Activated naive CD4-positive, alpha-beta T cell treated with anti-CD3 and anti-CD28 coated beads for 36 hours (primary cell): ENCODE measurements at places on chromosomes 5 and 9. TPM values are rescaled to one million over a fixed set of nuclear protein-coding genes. Genes with fewer than 3 reads are reported as not detected.

The QRFP gene
- not detected for total RNA-seq

The CHSY3 gene
- not detected for total RNA-seq

The HCN1 gene
- not detected for total RNA-seq

DNA sequence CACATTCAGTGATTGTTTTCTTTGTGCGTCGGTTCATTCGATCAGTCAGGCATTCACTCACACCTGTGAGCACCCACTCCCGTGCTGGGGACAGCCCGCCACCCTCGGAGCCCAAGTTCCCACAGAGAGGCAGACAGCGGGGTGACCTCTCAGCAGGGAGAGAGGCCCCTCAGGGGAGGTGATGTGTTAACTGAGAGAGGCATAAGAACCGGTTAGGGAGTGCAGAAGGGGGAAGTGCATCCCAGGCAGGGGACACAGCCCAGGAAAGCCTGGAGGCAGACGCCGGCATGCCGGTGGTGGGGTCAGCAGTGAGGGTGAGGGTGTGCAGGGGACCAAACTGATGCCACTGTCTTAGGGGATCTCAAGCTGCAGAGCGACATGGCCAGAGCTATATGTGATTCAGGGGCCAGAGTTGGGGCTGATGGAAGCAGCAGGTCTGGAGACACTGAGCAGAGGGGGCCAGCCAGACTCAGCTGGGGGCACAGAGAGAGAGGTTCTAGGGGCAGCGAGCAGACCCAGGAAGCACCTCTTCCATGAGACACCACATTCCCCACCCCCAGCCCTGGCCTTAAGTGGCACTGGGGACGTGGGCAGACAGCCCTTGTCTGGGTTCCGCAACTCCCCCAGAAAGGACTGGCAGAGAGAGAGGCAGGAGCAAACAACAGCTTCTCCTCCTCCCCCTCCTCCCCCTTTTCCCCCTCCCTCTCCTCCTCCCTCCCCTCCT, 35.9 kb downstream of the HK3 start:
- DNase-seq = no peak

The ANKRD33B gene
- total RNA-seq = 1.9 TPM

- DNase-seq = no peak
Measured at GRCh38 chr5:128538250-128539037, 399 bp upstream of the FBN2 start.

- no peak for DNase-seq
Measured at GRCh38 chr5:176781638-176782570, 28.5 kb upstream of the UNC5A start.

- no peak for DNase-seq
Measured at GRCh38 chr9:16272776-16273175, 597.7 kb downstream of the BNC2 start.

The SLC2A6 gene
- total RNA-seq = 0.62 TPM

- no peak for DNase-seq
Measured at GRCh38 chr9:123662057-123662776, 267.7 kb downstream of the DENND1A start.

The WDR31 gene
- 0.81 TPM for total RNA-seq

DNA sequence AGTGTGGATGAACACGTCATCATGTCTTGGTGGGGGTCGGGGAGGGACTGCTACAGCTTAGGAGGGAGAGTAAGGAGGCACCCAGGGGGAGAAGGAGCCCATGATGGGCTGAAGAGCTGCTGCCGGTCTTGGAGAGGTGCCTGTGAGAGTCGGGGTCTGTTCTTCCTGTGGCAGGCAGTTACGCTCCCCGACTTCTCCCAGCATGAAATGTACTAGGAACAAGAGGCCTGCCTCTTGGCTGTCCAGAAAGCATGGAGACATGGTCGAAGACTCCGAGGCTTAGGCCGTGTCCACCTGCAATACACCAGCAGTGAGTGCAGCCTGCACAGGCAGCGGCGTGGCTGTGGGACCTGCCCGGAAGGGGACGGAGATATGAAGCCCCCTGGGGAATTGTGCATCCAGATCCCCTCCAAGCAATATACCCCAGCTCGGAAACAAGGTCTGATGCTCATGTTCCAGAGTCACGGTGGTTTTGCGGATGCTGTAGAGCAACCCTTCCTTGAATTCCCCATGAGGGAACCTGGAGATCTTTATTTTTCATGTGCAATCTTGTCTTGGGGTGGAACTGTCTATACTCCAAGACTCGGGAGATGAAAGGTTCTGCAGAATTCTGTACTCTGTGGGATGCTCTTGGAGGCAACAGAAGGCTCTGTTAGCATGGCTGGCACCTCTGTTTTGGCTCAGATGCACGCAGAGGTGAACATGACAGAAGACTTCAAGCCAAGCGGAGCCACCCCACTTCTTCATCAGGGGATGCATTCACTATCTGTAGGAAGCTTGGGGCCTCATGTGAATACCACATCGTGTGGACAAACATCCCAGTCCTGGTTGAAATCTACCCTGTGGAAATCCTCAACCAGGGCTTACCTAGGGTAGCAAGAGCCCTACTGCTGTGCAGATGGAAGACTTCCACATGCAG, 374.9 kb upstream of the IRX4 start:
- no peak for DNase-seq

The TAS2R1 gene
- total RNA-seq = not detected

DNA sequence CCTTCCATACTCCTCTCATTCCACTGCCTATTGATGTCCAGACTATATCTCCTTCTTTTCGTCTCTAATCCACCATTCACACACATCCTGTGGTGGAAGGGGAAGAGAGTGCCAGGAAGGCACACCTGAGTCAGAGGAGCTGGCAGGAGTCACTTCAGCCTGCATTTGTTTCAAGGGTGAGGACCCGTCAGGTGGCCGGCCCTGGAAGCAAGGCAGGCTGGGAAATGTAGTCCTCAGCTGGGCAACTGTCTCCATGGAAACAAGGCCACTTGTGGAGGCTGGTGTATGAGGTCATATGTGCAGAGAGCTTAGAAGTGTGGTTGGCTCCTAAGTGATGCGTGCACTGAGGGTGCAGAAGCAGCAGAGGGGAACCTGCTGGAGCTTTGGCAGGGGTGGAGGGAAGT, 278.4 kb downstream of the NSG2 start:
- DNase-seq = no peak

- DNase-seq = peak; percentile 62
Measured at GRCh38 chr5:138603249-138603920, 28.2 kb upstream of the HSPA9 start.

GRCh38 chr9:79390077-79390698, 181.6 kb upstream of the TLE4 start:
- DNase-seq = no peak

DNA sequence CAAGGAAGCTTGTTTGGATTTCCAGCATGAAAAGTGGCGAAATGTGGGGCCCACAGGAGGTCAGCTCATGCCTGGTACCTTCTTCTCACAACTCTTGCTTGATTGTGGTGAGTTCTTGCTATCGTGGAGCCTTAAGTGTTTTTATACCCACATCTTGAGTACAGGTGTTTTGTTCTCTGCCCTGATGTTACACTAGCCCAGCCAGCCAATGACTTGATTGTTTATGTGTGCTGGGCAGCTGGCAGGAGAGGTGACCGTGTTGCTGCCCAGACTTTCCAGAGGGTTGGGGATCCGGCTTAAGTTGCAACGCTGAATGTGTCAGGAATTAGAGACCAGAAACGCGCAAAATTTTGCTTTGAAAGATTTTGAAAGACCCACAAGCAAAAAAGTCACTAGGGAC, 24.0 kb upstream of the TPPP start:
- DNase-seq = no peak

The SLC27A6 gene
- total RNA-seq = not detected

GRCh38 chr5:86841000-86841644, 223.4 kb downstream of the COX7C start:
- no peak for DNase-seq

The C5orf52 gene
- total RNA-seq = not detected

- DNase-seq = no peak
Measured at GRCh38 chr5:59139695-59140094, 556.8 kb downstream of the RAB3C start.

The PDZD2 gene
- total RNA-seq = 0.25 TPM

GRCh38 chr5:53089481-53089991, 20.0 kb downstream of the MOCS2 start:
- no peak for DNase-seq

The ARHGEF37 gene
- total RNA-seq = 2.0 TPM

The GRAMD2B gene
- 8.7 TPM for total RNA-seq

- no peak for DNase-seq
Measured at GRCh38 chr5:151750121-151750520, 8.3 kb downstream of the ATOX1 start.

The ABO gene
- total RNA-seq = not detected

DNA sequence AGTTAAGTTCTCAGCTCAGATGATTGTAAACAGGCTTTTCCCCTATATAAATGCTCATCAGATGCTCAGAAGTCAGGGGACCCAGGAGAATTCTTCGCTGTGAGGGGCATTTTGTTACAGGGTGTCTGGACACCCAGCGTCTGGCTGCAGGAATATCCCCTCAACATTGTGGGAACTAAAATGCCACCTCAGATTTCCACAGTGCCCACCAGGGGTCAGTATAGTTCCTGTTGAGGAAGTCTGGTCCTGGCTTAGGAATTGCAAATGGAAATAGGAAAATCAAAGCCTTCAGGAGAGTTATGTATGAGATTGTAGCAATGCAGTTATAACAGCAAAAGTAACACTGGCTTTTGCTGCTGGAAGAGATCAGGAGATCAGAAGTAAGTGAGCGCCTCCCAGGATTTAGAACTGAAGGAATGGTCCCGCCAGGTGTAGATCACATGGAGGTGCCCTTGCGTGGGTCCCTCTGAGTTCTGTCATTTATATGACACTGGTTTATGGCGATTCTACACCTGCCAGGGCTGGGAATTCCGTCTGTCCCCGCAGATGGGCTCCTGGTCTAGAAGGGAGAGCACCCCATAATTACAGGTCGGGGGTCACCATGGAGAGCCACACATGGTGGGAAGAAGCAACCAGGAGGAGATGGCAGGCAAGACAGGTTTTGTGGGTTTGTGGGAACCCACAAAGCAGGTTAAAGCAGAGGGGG, 47.1 kb upstream of the CTSL start:
- peak; percentile 58 for DNase-seq

GRCh38 chr5:41218929-41219657, 5.8 kb upstream of the C6 start:
- DNase-seq = no peak

The AMACR gene
- total RNA-seq = 10.1 TPM

The NSD1 gene
- 51.7 TPM for total RNA-seq

- no peak for DNase-seq
Measured at GRCh38 chr5:6601271-6601670, 31.6 kb downstream of the NSUN2 start.
